Upper lobe of right lung (tissue), 1 donor: ENCODE measurements at places on chromosomes 5 and 9. TPM values are rescaled to one million over a fixed set of nuclear protein-coding genes. Genes with fewer than 3 reads are reported as not detected.
A peak's percentile ranks its signal among the peaks of the same experiment; 100 is the strongest.

GRCh38 chr5:171386006-171386671, 1.5 kb upstream of the NPM1 start:
- peaks cover 26% of the 10 kb centered on the region for H3K4me1 ChIP-seq
- peak; percentile 62 for DNase-seq
- H3K36me3 ChIP-seq: peaks cover 11% of the 10 kb centered on the region
- H3K27me3 ChIP-seq: no peaks in the 10 kb centered on the region
- peak overlapping the region; percentile 92 for H3K4me3 ChIP-seq

DNA sequence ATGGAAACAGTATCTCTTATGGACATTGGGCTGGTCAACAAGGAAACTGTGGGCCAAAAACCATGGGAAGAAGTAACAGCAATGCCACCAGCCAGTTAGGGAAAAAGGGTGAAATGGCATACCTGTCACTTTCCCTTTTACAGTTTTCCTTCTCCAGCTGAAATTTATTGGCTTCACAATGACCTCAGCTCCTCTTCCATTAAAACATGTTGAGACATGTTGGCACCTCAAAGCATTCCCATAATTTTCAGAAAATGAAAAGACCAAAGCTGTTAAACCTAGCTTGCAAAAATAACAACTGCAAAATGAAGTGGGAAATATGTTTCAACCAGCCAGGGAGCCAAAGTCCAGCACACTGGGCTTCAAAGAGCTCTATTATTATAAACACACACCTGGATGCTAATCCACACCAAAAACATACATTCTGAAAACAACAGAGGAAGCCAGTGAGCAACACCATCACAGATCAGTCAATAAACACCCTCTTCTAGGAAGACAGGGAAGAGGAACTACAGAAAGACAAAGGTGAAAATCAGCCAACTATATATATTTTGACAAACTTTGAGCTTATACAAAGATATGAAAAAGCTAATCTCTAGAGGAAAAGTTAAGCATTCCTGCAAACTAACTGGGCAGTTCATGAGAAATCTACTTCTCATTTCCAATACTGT, 78.4 kb upstream of the PTGER4 start:
- no peaks in the 10 kb centered on the region for H3K36me3 ChIP-seq
- H3K4me1 ChIP-seq: peaks cover 9% of the 10 kb centered on the region
- no peak overlapping the region for H3K4me3 ChIP-seq
- no peak overlapping the region for H3K27ac ChIP-seq

DNA sequence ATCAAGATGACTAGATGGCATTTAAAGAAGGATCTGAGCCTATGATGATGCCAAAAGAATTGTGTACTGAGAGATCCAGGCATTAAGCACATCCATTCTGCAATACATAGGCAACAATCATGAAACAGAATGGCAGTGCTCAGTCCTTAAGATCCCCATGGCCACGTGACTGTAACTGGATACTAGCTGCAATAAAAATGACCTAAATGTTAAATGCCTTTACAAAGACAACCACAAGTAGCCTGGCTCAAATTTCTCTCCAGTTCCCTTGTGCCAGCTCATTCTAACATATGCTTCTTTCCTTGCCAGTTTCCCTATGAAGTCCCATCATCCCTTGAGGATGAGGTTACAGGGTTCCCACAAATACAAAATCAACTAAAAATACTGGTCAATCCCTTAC, 148.3 kb upstream of the GHR start:
- DNase-seq: no peak
- no peaks in the 10 kb centered on the region for H3K36me3 ChIP-seq
- H3K4me1 ChIP-seq: no peaks in the 10 kb centered on the region
- no peak overlapping the region for H3K27ac ChIP-seq
- no peak overlapping the region for H3K4me3 ChIP-seq
- peaks cover under 1% of the 10 kb centered on the region for H3K27me3 ChIP-seq

- no peak for DNase-seq
- H3K27ac ChIP-seq: no peak overlapping the region
- no peak overlapping the region for H3K4me3 ChIP-seq
- H3K4me1 ChIP-seq: no peaks in the 10 kb centered on the region
Measured at GRCh38 chr5:124102486-124102885, 590.5 kb downstream of the CSNK1G3 start.

- H3K27ac ChIP-seq: no peak overlapping the region
- H3K4me1 ChIP-seq: no peaks in the 10 kb centered on the region
- H3K27me3 ChIP-seq: peaks cover 5% of the 10 kb centered on the region
- no peak overlapping the region for H3K4me3 ChIP-seq
- no peak for DNase-seq
Measured at GRCh38 chr5:170640731-170641588, 137.1 kb downstream of the KCNIP1 start.

GRCh38 chr9:92506184-92506857, 24.0 kb upstream of the ASPN start:
- H3K4me3 ChIP-seq: no peak overlapping the region
- H3K27ac ChIP-seq: peak overlapping the region; percentile 31
- no peak for DNase-seq
- peaks cover 7% of the 10 kb centered on the region for H3K4me1 ChIP-seq
- no peaks in the 10 kb centered on the region for H3K36me3 ChIP-seq

- no peak overlapping the region for H3K27ac ChIP-seq
- H3K4me1 ChIP-seq: peaks cover 8% of the 10 kb centered on the region
- DNase-seq: no peak
Measured at GRCh38 chr9:119004618-119004990, 364.6 kb downstream of the BRINP1 start.

DNA sequence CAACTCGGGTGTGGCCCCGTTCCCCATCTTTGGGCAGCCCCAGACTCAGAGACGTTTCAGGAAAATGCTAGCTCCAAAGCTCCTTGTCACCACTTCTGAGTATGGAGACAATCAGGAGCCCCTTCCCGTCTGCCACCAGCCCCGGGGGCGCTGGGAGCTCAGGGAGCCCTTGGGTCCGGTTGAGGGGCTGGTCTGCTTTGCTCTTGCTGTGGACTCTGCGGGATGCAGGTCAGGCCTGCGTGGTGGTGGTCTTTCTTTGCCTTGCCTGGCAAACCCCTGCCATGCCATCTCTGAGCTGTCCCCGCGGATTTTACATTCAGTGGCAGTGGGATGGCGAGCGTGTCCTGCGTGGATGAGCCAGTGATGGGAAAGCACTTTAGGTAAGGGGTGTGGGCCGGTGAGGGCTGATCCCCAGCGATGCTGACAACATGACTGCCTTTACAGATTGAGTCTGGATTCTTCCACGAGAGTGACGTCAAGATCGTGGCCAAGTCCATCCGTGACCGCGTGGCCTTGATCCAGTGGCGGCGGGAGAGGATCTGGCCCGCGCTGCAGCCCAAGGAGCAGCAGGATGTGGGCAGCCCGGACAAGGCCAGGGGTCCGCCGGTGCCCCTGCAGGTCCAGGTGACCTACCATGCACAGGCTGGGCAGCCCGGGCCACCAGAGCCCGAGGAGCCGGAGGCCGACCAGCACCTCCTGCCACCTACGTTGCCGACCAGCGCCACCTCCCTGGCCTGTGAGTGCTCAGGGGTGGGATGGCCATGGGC, 63.3 kb downstream of the WNK2 start:
- no peak for DNase-seq
- H3K27ac ChIP-seq: no peak overlapping the region

DNA sequence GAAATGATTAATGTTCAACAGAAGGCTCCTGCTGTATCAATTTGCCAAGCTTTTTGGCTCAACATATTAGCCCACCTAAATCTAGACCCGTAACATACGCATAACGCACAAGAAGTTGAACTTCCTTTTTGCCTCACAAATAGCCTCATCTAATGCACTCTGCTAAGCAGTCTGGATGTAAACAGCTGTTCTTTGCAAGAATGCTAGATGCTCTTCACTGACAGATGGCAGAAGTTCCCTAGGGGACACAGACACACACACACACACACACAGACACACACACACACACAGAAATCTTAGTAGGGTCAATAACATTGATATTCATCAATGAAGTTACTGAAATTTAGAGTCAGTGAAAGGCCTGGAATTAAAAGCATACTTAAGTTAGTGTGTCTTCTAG, 13.2 kb upstream of the PCA3 start:
- H3K4me3 ChIP-seq: no peak overlapping the region
- DNase-seq: no peak
- no peaks in the 10 kb centered on the region for H3K36me3 ChIP-seq
- H3K27ac ChIP-seq: no peak overlapping the region
- H3K4me1 ChIP-seq: no peaks in the 10 kb centered on the region
- no peaks in the 10 kb centered on the region for H3K27me3 ChIP-seq

DNA sequence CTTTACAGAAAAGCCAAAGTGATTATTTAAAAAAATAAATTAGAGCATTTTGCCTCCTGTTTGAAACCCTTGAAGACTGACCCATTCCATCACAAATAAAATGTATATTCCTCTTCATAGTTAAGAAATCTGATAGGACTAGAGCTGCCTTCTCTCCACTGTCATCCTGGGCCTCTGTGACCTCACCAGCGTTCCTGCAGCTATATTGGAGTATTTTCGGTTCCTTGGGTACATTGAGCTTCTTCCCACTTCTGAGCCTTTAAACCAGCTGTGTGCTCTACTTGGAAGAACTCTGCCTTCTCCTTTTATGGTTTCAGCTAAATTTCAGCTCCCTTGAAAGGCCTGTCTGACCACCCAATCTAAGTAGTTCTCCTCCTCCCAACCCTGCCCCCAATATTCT, 99.1 kb upstream of the ABCA1 start:
- DNase-seq: no peak
- no peak overlapping the region for H3K27ac ChIP-seq
- no peak overlapping the region for H3K4me3 ChIP-seq
- no peaks in the 10 kb centered on the region for H3K36me3 ChIP-seq
- no peaks in the 10 kb centered on the region for H3K4me1 ChIP-seq

- H3K36me3 ChIP-seq: no peaks in the 10 kb centered on the region
- H3K27me3 ChIP-seq: no peaks in the 10 kb centered on the region
- DNase-seq: no peak
- H3K4me1 ChIP-seq: no peaks in the 10 kb centered on the region
- no peak overlapping the region for H3K27ac ChIP-seq
Measured at GRCh38 chr9:82271106-82271561, 282.6 kb downstream of the SPATA31D1 start.

DNA sequence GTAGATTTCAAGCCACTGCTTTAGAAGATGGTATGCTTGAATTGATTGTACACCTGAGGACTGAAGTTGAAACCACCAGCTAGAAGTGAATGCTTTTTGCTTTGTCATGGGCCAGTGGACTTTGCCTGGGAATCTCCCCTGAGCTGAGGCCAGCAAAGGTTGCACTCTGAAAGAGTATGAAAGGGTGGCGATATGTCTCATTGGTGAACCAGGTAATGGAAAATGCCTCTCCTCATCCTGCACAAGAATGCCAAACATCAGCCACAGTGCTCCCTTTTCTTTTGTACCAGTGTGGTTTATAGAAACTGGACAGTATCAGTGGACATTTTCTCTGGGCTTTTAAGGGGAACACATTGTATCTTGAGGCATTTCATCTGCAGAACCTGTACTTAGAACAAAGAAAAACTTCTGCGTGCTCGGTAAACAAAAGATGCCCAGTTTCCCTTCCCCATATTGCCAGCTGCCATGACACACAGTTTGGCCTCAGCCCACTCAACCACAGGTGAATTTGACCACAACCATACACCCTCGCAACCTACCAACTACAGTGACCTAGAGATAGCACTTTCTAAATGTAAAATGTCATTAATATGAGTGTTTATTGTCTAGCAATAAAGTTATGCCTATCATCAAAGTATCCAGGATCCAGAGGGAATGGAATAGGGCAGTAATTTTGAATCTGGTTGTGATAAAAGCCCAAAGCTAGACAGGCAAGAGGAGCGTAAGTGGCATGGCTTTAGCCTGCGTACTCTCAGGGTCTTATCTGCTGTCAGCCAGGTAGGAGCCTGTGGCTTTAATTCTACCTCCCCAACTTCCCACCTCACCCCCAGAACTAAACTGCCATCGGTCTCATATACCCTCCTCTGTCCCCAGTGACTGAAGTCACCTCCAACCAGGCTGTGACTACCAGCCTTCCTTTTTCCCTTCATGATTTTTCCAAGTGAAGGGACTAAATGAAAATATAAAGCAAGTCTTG, 79.5 kb upstream of the LHFPL2 start:
- no peaks in the 10 kb centered on the region for H3K36me3 ChIP-seq
- no peak overlapping the region for H3K27ac ChIP-seq
- no peaks in the 10 kb centered on the region for H3K27me3 ChIP-seq
- DNase-seq: no peak

DNA sequence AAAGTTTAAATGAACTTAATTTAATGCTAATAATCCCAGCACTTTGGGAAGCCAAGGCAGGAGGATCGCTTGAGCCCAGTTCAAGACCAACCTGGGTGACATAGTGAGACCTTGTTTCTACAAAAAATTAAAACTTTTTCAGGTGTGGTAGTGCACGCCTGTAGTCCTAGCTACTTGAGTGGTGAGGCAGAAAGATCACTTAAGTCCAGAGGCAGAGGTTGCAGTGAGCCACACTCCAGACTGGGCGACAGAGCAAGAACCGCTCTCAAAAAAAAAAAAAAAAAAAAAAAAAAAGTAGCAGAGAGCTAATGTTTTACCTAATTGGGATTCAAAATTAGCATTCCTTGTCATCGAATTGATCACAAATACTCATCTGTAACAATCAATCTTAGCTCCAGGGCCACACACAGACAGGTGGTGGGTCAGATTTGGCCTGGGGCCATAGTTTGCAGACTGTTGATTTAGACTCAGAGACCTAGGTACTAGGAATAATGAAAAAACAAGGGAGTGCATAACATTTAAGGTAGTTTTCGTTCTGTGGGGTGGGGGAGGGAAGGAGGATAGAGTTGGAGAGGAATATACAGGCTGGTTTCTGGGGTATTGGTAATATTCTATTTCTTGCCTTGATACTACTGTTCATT, 21.4 kb downstream of the HSDL2 start:
- no peaks in the 10 kb centered on the region for H3K27me3 ChIP-seq
- no peak for DNase-seq
- no peak overlapping the region for H3K27ac ChIP-seq
- no peak overlapping the region for H3K4me3 ChIP-seq
- H3K4me1 ChIP-seq: no peaks in the 10 kb centered on the region

GRCh38 chr9:135215571-135216161, 128.2 kb downstream of the OLFM1 start:
- peak; percentile 71 for DNase-seq
- no peaks in the 10 kb centered on the region for H3K36me3 ChIP-seq
- H3K27me3 ChIP-seq: peaks cover 11% of the 10 kb centered on the region
- H3K27ac ChIP-seq: no peak overlapping the region

- no peak overlapping the region for H3K4me3 ChIP-seq
- no peaks in the 10 kb centered on the region for H3K4me1 ChIP-seq
- no peak for DNase-seq
- H3K27ac ChIP-seq: no peak overlapping the region
Measured at GRCh38 chr5:100270023-100270771, 265.0 kb upstream of the FAM174A start.

DNA sequence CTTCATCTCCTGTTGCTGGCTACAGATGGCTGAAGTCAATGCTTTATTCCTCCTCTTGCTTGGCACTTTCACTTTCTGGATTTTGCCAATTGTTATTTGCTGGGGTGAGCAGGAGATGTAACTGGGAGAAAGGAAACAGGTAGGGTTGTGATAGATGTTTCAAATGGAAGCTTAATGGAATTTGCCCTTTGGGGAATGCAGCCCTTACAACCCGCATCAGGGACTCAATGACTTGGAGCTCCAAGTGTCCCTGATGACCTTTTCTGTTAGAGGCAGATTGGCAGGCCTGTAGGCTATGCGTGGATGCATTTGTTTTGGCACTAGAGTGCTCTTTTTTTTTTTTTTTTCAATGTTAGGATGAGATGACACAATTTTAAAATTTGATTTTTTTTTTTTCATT, 219.9 kb upstream of the GLRA1 start:
- no peaks in the 10 kb centered on the region for H3K27me3 ChIP-seq
- H3K4me3 ChIP-seq: no peak overlapping the region
- DNase-seq: no peak
- no peaks in the 10 kb centered on the region for H3K4me1 ChIP-seq

The S100Z gene
- total RNA-seq: 0.52 TPM

The C5 gene
- total RNA-seq: 37.8 TPM

The RLN2 gene
- not detected for total RNA-seq

The MLANA gene
- not detected for total RNA-seq

The ENTPD8 gene
- total RNA-seq: not detected
